CD14-positive monocyte (primary cell): ENCODE measurements at places on chromosomes 6 and 20. TPM values are rescaled to one million over a fixed set of nuclear protein-coding genes. Genes with fewer than 3 reads are reported as not detected.

TUBE1 gene
- polyA plus RNA-seq = 2.1 TPM

GJA10 gene
- not detected in 2 replicates for polyA plus RNA-seq

EEF1A2 gene
- polyA plus RNA-seq = not detected

C20orf173 gene
- not detected for polyA plus RNA-seq

PKHD1 gene
- not detected for polyA plus RNA-seq

CCNC gene
- polyA plus RNA-seq = 35.6 TPM

NR2E1 gene
- not detected for polyA plus RNA-seq
